ENCODE measurements at places on chromosomes 7 and 10.
A peak's percentile ranks its signal among the peaks of the same experiment; 100 is the strongest.

GRCh38 chr10:96275685-96276418, 4.5 kb upstream of the BLNK start:
- no peak for DNase-seq

DNA sequence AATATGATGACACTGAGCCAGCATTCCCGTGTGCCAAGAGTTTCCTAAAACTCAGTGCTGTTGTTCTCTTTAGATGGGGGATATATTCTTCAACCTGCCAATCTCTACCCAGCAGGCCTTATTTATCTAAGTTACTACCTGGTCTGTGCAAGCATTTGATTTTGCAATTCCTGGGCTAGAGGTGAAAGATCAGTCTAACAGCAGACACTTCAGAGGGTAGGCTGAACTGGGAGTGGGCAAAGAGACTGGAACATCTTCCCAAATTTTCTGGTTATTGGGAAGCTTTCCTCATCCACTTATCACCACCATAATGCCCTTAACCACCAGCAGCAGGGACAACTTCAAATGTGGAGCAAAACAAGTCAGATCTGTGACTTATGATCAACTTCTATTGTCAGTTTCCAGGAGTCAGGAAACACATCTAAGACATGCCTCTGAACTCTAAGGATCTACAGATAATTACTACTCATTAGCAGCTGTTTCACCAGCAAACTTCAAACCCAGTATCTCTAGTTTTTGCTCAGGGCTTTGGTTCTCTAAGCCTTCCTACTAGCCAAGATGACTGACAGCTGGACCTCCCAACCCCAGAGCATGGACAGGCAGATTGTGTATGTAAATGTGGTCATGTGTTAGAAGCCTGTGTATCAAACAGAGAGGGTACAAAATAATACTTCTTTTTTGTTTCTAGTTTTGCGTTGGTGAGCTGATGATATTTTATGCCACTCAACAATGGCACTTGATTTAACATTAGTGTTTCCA, 1.0 kb downstream of the ASAH2 start:
- DNase-seq: no peak

GRCh38 chr10:62373995-62374861, at the start of gene ZNF365:
Gene ZNF365, plus strand, starts transcription at chr10:62374369. Its CDS starts 1,825 bp downstream, at chr10:62376194.
- DNase-seq: peak; percentile 30

DNA sequence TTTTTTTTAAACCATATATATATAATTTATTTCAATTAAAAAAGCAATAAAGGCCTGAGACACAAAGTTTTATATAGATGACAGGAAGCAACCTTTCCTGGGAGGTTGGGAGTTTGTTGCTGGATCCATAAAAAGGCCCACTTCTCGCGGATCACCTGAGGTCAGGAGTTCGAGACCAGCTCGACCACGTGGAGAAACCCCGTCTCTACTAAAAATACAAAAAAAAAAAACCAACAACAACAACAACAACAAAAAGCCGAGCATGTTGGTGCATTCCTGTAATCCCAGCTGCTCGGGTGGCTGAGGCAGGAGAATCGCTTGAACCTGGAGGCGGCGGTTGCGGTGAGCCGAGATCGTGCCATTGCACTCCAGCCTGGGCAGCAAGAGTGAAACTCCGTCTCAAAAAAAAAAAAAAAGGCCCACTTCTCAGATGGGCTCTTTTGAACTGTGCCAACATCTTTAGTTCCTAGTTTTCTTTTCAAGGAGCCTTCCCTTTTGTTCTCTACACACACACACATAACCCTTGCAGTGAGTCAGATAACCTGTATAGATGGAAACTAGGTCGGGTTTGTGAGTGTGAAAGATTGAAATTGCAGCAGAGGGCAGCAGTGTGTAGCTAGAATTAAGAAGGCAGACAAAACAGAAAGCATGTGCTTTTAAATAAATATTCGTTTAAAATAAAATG, 1.2 kb upstream of the SMNDC1 start:
- DNase-seq: peak; percentile 66

GRCh38 chr7:64892666-64893309, 10.3 kb upstream of the ZNF273 start:
- DNase-seq: no peak

DNA sequence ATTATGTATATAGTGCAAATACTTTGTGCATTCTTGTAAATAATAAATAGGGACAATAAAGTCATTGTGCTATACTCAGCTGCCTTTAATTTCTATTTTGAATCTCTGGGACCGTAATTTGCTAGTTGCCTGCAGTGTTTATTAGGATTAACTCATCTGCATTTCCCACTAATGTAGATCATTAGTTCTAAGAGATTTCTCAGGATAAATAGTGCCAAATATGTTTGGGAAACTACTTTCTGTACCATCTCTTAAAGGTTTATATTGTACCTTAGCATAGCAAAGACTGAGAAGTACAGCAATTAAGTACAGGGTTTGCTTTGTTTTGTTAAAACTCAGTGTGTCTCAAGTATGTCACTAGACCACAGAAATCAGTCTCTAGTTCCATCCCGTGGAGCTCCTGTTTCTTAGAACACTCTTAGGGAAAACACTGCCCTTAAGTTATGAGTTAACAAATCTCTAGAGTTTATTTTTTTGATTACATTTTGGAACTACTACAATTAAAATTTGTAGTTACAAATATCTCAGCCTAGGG, 26.0 kb downstream of the ADD3 start:
- no peak for DNase-seq

DNA sequence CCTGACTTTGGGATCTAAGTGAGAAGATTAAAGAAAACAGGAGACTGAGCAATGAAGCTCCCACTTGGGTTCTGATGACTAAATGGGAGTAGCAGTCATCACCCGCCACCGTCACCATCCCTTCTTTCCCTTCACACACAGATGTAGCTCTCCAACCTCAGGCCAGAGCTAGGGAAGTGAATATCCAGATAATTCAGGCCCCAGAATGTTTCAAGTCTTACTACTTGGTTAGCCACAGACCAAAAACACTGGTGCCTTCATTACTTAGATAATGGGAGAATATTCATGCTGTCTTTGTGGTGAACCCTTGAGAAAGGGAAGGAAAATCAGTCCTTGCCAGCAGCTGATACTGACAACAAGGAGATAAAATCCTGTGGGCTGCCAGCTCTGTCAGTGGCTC, 100.7 kb downstream of the OSBPL3 start:
- DNase-seq: no peak

- DNase-seq: peak; percentile 5
Measured at GRCh38 chr10:51892965-51893658, 193.7 kb upstream of the CSTF2T start.

GRCh38 chr7:40470091-40470592, 335.3 kb downstream of the SUGCT start:
- no peak for DNase-seq

DNA sequence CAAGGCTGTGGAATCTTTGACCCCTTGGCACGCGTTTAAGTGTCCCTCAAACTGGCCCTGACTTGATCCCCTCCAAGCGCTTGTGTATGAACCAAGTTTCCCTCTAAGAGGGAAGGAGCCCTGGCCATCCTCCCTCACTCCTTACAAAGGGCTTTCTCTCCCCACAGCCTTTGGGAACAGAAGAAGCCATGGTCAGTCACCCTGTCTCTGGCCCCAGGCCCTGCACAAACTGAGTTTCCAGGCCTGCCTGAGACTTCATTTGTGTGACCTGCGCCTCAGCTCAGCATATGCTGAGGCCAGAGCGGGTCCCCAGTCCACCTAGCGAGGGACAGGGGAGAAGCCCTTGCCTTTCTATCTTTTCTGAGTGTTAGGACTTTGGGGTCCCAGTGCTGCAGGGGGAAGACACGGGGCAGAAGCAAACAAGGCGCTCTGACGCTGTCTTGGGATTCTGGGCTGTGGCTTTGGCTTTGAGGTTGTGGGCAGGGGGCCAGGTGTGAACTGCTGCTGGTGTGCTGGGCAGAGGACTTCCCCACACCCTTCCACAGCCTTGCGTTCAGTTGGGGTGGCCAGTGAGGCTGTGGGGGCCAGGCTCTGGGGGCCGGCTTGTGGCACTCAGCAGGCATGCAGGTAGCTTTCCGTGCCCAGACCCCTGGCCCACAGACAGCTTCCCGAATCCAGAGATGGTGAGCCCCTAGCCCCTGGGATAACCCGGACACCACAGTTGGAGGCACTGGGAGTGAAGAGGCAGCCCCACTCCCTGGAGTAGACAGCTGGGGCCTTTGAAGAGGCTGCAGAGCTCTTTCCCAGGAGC, 1.5 kb downstream of the RET start:
- DNase-seq: no peak

GRCh38 chr7:108104324-108104723, 25.8 kb downstream of the LAMB4 start:
- DNase-seq: no peak

DNA sequence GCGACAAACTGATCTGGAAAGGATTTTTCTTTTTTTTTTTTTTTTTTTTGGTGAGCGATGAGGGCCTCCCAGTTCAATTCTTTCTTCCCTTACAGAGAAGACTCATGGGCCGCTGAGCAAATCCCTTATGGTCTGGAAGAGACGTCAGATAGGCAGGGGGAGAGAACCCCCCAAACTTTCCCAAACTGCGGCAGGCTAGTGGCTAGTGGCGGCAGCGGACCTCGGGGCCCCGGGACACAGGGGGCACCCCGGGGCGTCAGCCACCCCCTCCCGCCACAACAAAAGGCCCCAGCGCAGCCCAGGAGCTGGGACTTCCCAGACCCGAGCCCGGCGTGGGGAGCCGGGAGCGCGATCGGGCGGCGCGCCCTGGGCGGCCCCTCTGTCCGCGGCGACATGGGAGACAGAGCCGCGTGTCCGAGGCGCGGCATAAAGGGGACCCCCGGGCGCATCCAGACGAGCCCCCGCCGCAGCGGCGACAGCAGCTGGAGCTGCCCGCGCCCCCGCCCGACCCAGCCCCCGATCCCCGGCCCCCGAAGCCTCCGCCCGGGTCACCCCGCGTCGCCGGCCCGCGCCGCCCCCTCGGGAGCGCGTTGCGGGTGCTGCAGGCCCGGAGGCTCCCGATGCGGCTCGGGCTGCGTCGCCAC, 755 bp downstream of the FAM171A1 start:
- DNase-seq: peak; percentile 8

DNA sequence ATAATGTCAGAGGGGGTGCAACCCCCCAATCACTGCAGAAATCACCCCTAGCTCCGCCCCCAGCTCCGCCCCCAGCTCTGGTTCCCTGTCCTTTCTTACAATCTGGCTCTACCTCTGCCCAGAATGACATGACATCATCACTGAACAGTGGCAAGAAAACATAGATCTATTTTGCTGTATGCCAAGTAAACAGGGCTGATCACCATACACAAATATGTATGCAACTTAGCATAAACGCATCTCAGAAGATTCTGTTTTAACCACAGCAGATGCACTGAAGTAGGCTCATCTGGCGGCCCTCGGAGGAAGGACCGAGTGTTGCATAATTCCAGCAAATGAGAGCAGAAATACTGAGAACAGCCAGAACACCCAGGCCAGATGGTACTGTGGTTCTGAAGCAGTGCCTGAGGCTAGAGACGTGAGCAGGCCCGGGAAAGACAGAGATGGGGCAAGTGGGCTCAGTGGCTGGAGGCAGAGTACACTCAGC, 293.3 kb upstream of the KLF14 start:
- peak; percentile 38 for DNase-seq

GRCh38 chr10:63114031-63114814, 18.9 kb upstream of the NRBF2 start:
- no peak for DNase-seq

DNA sequence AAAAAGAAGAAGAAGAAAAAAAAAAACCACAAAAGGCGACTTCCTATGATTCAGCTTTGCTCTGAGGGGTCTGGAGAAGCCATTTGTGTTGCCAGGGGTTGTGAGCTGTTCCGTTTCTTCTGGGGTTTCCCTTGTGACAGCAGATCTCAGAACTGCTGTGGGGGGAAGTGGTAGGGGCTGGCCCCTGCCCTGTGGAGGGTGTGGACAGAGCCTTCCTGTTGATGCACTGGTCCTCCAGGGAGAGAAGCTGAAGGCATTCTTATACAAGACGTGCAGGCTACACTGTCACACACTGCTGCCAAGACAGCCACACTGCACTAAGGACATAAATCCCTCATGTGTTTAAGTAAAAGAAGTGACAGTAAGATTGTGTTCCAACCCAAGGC, 17.3 kb upstream of the CSGALNACT2 start:
- peak; percentile 30 for DNase-seq

GRCh38 chr10:89301232-89301631, 614 bp upstream of the IFIT2 start:
- DNase-seq: peak; percentile 41

GRCh38 chr7:69692611-69693010, 94.3 kb downstream of the AUTS2 start:
- DNase-seq: peak; percentile 10

DNA sequence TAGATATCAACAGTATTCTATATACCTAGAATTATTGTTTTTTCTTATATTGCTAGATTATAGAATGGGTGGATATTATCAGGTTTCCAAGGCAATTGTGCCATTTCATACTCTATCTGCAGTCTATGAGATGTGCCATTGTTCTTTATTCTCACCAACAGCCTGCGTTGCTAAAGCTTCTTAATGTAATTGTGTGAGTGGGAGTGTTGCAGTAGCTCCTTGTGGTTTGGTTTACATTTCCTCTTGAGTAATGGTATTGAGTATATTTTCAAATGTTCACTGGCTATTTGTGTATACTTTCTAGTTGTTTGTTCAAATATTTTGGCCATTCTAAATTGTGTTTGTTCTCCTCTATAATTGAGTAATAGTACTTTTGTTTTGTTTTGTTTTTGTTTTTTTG, 199.2 kb downstream of the TFEC start:
- no peak for DNase-seq
